ENCODE measurements at places on chromosomes 12 and 14.

GRCh38 chr14:60303745-60304144 is 54.7 kb downstream of the PPM1A start:
- no peak for DNase-seq

DNA sequence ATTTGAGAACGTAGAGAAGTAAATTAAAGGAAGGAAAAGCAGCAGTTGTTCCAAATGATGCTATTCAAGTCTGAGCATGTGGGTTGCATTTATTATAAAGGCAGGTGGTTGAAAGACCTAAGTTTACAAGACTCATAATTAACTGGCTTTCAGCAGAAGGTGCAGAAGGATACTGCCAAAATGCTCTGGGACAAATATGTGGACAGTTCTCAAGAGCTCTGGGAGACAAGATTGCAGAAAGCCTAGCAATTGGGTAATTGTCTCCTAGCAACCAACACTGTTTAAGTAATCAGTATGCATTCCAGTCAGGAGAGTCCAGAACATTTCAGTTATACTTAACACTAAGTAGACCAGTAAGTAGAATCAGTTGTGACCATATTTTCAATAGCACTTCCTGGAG is 131.5 kb downstream of the GPR135 start:
- DNase-seq = no peak

- DNase-seq = no peak
These were observed 70.4 kb upstream of the RIC8B start for GRCh38 chr12:106704081-106704480.

DNA sequence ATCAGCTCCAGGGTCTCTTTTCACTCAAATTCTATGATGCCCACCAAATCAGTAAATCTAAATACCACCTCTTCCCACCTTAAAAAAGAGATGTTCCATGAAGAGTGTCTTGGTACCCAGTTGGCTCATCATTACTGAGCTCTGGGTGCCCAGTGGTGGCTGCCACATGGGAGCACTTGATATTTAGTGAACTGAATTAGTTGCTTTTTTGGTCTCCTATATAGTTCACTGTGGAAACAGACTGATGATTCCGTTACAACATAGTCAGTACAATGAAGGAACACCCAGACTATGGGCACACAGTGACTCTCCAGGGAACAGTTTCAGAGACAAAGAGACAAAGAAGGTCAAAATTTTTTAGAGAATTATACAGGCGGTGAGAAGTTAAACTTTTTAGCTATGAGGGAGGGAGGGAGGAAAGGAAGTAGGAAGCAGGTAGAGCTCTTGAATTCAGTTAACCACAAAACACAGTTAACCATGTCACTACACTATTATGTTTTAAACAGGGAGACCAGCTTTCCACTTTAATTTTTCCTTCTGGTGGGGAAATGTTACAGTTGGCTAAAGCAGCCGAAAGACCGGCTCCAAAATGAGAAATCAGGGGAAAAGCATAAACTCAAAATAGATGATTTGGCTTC is 14.6 kb upstream of the YY1 start:
- no peak for DNase-seq

DNA sequence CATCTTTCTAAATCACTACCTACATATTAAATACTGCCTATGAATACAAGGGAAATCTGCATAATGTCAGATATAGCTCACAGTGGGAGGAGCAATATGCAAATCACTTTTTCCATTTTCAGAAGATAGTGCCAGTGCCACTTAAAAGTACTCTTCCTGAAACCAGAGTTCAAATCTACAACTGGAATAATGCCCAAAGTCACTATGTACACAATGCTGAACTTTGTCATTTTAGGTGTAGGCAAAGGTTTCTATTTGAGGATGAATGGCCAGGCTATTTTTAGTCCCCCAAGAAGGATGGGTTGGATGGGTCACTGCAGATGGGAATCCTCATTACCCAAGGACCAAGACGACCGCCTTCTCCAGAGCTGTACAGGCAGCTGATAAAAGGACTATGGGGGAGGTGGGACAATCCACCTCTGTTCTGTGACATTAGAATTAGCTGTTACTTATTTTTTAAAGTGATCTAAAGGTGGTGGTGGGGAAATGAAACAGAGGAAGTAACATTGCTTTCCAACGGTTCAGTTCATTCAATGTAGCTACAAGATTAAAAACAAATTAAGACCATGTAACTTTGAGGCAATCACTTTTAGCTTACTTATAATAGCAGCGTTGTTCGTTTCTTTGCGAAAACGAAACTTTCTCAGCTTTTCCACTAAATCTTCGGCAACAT is 5.6 kb downstream of the GMFB start:
- DNase-seq = no peak

- DNase-seq = no peak
These were observed 44.9 kb upstream of the STRAP start for GRCh38 chr12:15837141-15837790.

DNA sequence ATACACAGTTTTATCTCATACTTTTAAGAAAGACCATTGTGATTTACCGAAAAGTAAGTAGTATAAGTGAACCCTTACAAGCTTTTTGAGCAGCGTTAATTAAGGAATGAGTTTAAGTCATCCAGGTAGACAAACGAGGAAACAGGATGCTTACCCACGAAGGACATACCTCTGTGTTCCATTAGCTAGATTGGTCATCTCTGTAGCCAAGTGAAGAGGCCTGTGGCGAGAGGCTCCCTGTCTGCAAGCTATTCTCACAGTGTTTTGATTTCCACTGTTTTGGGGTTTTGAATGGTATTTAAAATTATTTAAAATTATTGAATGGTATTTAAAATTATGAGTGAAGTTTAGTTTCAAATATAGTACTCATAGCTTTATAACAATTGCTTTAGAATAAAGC is 342.1 kb upstream of the RGS6 start:
- DNase-seq = no peak

GRCh38 chr14:46661728-46662127 is 10.1 kb upstream of the RPL10L start:
- no peak for DNase-seq

GRCh38 chr12:121673013-121673511 is 3.6 kb upstream of the MORN3 start:
- DNase-seq = no peak

- DNase-seq = no peak
These were observed 5.4 kb downstream of the HSPB8 start for GRCh38 chr12:119183942-119184695.

DNA sequence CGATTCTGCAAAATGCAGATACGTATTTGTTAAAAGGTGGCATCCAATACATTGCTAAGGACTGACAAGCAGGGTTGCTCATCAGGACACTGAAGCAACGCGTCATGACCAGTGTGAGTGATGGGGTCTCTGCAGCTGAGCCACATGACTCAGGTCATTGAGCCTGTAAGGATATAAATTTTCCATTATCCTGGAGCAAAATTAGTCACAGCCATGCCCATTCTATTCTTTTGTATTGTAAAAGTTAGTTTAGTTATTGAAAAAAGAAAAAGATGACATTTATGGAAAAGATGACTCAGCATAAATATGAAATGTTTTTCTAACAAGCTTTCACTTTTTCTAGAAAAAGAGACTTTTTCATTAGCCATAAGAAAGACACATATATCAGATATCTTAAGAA is 268.0 kb upstream of the TMEM132C start:
- no peak for DNase-seq

DNA sequence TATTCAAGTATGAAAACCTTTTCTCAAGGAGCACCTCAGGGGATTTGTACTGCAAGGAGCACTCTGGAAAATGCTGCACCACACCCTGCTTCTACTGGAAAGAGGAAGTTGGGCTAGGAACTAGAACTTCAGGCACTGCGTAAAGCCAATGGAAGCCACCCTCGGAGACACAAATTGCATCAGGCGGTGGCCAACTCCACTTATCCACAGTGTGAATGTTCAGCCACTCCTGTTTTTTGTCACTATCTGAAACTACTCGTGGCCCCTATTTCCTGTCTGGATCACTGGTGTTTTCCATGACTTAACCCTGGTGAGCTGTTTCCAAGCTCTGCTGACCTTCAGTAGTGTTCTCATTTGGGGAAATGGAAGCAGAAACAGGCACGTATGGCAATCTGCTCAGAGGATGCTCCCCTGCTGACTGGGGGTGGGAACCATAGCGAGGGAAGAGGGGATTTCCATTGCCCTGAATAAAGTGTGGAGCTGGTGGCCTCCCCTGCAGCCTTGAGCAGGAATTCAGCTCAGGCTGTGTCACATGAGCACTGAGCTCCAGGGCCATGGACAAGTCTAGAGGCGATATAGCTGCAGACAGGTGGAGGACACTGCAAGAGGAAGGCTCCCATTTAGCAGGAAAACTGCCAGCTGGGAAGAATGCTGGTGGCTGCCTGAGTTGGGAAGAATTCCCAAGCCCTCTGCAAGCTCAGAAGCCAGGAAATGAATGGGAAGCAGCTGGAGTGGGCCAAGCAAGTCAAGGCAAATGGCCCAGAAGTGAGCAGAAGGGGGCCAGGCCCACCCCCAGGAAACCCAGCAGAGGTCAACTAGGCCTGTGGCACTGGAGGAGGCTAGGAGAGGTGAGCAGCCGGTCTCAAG is 50.5 kb upstream of the RAP1B start:
- DNase-seq = no peak

- DNase-seq = no peak
These were observed 9.2 kb downstream of the NID2 start for GRCh38 chr14:52059649-52060048.

DNA sequence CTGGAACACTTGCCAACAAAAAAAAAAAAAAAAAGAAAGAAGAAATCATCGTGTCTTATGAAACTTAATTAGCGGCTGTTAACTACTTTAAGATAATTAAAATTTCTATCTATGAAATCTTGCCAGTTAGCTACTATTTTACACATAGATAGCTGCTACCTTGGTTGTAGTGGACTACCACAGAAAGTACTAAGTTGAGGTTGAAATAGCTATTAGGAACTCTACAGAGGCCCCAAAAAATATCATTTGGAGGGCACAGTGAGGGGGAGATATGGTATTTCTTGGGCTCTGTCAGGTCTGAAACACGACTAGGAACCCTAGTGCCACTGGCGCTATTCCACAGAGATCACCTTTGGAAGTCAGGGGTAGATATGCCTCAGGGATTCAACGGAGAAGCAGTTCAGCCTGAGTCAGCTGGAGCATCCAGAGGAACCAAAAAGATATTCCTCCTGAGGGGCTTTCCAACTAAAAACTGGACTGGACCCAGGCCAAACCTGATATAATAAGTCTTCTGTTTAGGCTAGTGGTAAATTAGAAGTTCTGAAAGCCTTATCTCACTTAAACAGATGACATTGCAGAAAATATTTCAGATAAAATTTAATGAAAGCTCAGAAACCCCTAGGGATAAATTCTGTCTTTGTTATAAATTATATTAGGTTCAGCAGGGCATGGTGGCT is 126.1 kb downstream of the EPS8 start:
- DNase-seq = no peak

GRCh38 chr14:45491914-45492313 is 238.9 kb upstream of the MIS18BP1 start:
- DNase-seq = no peak

GRCh38 chr12:90888316-90888715 is 66.7 kb downstream of the CCER1 start:
- DNase-seq = no peak

DNA sequence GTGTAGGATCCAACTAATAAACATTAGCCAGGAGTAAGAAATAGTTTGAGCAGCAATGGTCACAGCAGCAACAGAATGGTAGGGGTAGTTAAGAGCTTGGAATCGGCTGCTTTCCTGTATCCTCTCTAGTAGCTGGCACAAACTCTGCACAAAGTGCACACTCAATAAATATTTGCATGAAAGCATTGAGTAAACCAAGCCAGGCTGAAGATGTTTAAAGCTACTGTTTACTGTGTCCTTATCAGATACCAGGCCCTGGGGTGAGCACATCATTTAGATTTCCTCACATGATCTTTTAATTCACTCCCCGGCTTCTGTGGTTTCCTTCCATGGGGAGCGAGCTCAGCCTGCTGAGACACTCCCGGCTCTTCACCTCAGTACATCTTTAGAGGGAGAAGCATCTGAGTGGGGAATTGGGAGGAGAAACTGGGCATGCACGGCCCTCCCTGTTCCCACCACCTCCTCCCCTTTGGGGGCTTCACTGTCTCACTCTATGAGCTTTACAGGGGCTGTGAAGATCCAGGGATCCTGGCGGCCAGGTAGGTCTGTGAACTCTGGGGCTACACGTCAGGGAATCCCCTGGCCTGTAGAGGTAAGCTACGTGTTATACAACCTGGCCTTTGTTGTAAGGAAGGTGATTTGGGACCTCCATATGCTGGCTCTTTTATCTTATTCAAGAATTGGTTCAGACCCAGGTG is 107.2 kb upstream of the VASH1 start:
- no peak for DNase-seq

DNA sequence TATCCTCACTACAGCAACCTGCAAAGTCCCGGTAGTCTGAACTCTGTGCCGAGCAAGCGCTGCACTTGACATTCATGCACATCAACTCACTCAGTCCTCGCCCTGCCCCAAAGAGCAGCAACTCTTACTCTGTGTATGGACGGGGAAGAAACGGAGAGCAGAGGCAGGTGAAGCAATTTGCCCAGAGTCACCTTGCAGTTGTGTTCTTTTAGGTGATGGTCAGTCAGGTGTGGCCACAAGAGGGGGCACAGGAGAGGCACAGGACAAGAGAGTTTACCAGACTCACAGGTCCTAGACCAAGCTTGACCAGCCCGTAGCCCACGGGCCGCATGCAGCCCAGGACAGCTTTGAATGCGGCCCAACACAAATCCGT is 39.1 kb downstream of the TSPAN11 start:
- no peak for DNase-seq

GRCh38 chr14:63245893-63246292 is 41.6 kb downstream of the RHOJ start:
- peak; percentile 16 for DNase-seq

DNA sequence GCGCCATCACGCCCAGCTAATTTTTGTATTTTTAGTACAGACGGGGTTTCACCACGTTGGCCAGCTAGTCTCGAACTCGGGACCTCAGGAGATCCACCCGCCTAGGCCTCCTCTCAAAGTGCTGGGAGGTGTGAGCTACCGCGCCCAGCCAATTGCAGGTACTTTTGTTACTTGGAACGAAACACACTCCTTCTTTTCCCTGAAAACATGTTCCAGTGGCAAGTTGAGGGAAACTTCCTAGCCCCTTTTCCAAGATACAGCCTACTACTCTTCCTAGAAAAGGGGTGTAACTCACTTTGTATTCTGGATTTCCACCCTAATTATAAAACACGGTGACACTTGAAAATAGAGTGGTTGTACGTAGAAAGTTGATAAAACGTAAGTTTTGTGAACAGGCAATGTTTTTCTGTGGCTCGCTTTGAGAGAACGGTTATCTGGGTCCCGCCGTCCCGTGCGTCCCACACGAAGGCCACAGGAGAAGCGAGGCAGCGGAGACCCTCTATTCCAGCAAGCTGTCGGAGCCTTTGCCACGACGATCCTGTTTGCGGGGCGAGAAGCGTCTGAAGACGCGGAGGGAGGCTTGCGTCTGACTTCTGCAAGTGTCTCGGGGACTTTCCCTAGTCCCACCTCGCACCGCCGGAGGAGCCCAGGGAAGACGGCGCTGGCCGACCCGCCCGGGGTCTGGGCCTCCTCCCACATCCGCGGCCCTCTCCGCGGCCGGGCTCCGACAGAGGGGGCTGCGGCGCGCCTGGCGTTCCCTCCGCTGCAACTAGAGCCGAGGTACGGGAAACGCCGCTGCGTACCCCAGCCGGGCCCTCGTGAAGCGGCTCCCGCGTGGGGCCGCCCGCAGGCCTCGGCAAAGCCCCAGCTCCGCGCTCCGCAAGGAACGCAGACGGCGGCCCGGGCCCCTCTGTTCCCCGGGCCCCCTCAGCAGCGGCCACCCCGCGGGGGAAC is 745 bp downstream of the CDCA4 start:
- peak; percentile 27 for DNase-seq

Measured in NCI-H1092 treated with DMSO at 0.1 percent for 48 hours (cell line).